ENCODE measurements at places on chromosomes 1 and 21.

DNA sequence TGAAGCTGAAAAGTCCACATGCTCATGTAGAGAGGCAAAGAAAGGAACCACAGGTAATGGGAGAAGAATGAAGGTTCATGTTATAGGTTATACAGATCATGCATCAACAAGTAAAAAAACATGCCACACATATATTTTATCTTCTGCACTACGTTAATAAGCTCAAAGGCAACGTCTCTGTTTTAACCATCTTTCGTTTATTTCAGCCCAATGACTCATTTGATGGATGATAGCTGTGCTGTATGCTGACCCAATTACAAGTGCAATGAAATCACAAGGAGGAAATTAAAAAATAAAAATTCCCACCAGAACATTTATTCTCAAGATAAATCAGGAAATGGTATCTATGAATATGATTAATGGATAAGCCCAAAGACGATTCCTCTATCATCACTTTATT is 24.6 kb downstream of the XCL1 start:
- no peak for DNase-seq

DNA sequence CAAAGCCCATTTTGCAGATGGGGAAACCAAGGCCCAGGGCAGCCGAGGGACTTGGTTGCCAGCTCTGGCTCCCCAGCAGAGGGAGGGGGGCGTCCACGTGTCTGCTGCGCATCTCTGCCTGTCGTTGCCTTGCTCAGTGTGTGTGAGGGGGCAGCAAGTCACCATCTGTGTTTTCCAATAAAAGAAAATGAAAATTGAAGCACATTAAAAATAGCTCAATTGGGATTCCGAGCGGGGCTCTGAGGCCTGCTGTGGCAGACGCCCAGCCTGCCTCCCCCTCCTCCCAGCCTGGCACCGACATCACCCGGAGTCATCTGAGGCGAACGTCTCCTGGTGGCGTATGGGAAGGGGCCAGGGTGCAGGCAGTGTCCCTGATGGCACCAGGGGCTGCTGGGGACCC is 51.2 kb downstream of the EPHB2 start:
- DNase-seq, result no peak

DNA sequence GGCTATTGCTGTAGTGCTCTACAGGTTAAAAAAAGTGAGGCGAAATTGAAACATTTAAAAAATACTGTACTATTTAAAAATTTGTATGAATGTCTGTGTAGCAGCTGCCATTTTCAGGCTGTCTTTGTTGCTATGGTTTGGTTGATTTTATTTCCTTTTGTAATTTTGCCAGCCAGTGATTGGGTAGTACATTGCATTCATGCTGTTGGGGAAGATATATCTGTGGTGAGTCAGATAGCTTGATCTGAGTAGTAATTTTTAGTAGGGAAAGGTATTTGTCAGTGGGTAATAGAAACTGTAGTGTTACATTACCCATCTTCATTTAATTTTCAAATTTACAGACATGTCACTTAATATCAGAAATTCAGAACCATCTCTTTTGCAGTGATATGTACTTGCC is 15.0 kb downstream of the NFIA start:
- no peak for DNase-seq

- no peak for DNase-seq
These were observed 34.0 kb downstream of the MTF2 start for GRCh38 chr1:93113127-93113526.

- DNase-seq, result peak; percentile 24
These were observed 6.2 kb downstream of the ZNF691 start for GRCh38 chr1:42852608-42852980.

- no peak for DNase-seq
These were observed 83.5 kb downstream of the RABGAP1L start for GRCh38 chr1:174242856-174243255.

DNA sequence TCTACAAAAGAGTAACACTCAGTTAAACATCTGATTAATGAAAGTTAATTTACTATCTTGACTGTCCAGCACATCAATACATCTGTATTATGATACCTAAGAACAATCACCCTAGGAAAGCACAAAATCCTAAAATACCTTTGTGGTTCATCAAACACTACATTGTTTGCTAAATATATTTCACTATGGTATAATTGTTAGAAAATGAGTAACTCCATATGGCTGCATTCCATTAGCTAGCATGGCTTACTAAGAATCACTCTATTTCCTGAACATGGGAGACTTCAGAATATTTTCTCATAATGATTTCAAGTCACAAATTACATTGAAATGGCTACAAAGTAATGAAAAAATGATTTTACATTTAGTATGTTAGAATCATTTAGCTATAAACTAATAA is 12.5 kb downstream of the TRMT1L start:
- DNase-seq, result no peak

GRCh38 chr1:4344065-4344732 is 310.2 kb upstream of the AJAP1 start:
- no peak for DNase-seq

DNA sequence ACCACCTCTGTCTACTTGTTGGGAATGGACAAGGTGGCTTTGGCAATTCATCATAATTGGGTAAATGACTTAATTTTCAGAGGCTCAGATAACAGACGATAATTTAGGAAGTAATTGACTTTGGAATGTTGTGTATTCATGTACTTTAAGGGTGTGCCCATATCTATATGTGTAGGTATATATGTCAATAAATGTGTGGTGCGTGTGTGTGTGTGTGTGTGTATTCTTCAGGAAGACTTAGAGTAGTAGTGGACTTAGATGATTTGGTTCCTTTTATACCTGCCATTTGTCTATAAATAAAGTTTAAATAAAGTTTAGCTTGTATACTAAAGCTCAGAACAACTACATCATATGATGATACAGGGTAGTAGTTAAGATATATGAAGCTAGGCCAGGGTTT is 20.0 kb upstream of the JUN start:
- DNase-seq, result no peak

GRCh38 chr1:117077267-117077666 is 17.1 kb downstream of the TTF2 start:
- DNase-seq, result peak; percentile 69

- DNase-seq, result no peak
These were observed 3.2 kb upstream of the PARS2 start for GRCh38 chr1:54767526-54767925.

DNA sequence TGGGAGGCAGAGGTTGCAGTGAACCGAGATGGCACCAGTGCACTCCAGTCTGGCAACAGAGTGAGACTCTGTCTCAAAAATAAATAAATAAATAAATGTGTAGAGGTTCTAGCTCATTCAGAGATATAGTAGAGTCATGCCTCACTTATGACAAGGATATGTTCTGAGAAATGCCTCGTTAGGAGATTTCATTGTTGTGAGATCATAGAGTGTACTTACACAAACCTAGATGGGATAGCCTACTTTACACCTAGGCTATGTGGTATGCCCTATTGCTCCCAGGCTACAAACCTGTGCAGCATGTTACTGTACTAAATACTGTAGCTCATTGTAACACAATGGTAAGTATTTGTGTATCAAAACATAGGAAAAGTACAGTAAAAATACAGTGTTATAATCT is 155.3 kb upstream of the JUN start:
- DNase-seq, result no peak

DNA sequence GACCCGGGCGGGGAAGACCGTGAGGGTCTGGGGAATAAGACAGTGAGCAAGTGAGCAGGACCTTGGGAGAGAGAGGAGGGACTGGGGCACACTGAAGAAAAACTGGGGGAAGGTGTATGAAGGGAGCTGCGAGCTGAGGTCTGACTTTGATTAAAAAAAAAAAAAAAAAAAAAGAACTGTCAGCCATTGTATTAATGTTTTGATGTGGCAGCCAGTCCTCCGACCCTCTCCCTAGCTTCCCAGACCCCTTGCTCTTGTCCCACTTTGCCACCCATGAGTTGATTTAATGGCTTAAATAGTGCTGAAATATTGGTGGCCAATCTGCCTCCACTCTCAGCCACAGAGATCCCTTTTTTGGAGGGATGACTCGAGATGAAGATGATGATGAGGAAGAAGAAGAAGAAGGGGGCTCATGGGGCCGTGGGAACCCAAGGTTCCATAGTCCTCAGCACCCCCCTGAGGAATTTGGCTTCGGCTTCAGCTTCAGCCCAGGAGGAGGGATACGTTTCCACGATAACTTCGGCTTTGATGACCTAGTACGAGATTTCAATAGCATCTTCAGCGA is 652 bp downstream of the HAX1 start:
- no peak for DNase-seq

DNA sequence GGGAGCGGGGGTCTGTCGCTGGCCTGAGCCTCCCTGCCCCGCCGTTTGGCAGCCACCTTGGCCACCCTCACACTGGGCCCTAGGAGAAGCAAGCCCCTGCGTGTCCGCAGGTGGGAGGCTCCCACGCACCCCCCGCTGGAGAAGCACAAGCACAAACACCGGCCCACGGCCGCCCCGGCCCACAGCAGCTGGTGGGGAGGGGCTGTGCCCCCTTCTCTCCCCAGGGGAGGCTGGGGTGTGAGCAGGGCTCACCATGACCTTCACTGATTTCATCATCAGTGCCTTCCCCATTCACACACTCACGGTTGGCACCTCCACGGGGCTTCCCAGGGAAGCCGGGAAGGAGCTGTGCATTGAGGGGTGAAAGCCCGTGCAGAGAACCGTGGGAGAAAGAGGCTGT is 7.9 kb downstream of the AGRN start:
- DNase-seq, result no peak

GRCh38 chr1:111509997-111510375 is 6.6 kb upstream of the ADORA3 start:
- DNase-seq, result peak; percentile 9

DNA sequence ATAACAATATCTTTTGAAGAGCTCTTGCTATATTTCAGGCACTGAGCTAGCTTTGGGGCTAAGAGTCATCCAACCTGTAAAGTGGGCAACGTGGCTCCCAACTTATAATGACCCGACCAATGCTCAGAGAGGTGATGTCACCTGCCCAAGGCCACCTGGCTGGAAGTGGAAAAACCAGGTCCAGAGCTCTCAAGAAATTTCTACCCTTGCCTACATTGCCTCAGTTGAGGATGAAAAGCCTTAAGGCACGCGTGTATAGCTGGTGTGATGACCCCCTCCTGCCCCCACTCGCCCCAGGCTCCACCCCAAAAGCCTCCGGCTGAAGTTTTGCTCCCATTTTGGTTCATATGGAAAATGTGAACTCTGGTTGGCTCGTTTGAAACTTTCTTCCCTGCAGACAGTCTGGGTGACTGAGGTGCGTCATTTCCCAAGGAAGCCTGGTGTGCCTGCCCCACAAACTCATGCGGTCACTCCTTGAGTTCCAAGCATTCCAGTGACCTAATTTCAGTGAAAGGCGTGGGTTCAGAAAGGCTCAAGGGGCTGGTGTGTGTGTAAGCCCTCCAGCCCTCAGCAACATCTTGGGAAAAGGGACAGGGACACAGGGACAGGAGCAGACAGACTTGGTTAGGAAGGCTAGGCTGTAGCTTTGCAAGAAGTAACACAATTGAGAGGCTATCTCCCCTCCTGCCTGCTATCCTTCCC is 20.5 kb downstream of the HTR1D start:
- peak; percentile 97 for DNase-seq

DNA sequence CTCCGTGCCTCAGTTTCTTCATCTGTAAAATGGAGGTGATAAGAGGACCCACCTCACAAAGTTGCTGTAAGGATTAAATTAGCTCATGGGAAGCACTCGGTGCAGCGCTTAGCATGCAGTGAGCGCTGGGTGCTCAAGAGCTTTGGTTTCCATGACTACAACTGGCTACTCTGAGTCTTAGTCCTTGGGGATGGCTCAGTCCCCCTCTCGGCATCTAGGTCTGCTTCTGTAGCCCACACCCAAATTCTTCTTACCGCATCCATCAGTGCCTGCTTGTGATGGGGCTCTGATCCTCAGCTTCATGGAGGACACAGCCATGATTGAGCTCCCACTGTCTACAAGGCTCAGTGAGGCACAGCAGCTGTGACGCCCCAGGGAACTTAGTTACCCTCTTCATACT is 159.0 kb downstream of the ACTL8 start:
- DNase-seq, result no peak

DNA sequence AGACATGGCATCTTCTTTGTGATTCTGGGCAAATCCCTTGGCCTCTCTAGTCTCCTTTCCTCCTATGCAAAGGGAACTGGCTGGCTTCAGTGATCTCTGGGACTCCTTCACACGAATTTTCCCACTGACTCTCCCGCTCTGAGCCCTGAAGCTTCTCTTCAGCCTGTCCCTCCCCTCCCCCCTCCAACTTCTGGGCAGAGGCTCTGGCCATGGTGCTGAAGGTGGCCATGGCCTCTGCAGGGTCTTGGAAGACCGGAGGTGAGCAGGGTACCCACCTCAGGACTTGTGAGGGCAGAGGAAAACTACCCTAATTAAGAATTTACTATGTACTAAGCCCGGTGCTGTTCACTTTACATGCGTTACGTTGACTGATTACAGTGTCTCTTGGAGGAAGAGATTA is 29.4 kb upstream of the POU3F1 start:
- DNase-seq, result peak; percentile 40

DNA sequence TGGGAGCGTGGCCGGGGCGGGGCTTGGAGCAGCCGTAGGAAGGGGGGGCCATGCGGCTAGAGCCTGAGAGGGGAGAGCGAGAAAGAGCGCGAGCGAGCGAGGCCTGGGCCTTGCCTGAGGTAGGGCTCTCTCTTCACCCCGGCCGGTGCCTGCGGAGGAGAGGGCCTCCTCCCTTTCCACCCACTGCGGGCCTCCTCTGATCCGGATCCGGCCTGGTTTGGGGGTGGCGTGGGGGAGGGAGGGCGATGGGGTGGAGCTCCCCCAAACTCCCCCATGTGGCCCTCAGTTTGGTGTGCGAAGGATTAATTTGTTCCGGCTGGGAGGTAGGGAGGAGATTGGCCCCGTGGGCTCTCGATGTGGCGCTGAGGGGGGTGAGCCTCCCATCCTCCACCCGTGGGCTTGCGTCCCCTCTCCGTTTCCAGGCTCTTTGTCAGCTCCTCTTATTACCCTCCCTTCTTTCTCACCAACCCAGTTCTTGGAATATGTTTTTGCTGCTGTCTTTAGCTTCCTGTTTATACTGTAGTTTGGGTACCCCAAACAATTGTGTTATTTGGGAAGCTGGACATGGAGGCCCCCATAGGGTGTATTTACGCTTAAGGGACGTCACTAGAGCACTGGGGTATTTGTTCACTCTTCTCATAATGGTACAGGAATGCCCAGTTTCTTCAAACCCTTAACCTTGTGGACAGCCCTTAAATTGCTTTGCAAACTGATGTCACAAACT is 685 bp downstream of the UBAP2L start:
- peak; percentile 85 for DNase-seq

DNA sequence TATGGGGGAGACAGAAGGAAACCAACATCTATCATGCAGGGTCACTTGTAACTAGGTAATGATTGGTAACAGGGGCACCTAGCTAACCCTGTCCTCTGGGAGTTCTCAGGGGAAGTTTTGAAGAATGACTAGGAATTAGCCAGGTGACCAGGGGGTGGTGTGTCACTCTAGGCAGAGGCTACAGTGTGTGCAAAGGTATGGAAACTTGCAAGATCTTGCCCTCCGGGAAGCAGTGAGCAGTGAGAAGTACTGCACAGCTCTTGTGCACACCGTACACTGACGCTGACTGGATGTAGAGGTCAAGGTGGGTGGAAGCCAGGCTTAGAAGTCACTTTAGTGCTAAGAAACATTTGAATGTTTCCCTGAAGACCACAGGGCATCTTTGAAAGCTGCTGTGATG is 62.9 kb upstream of the LMO4 start:
- DNase-seq, result no peak

GRCh38 chr1:119656410-119656955 is 8.4 kb upstream of the ZNF697 start:
- no peak for DNase-seq

GRCh38 chr1:220239213-220239612 is 33.0 kb downstream of the RAB3GAP2 start:
- no peak for DNase-seq

Data from fibroblast of villous mesenchyme (primary cell).